Fibroblast of skin of back (primary cell): ENCODE measurements at places on chromosomes 1 and 21.

- DNase-seq: no peak
Measured at GRCh38 chr1:18746981-18747380, 112.5 kb downstream of the TAS1R2 start.

DNA sequence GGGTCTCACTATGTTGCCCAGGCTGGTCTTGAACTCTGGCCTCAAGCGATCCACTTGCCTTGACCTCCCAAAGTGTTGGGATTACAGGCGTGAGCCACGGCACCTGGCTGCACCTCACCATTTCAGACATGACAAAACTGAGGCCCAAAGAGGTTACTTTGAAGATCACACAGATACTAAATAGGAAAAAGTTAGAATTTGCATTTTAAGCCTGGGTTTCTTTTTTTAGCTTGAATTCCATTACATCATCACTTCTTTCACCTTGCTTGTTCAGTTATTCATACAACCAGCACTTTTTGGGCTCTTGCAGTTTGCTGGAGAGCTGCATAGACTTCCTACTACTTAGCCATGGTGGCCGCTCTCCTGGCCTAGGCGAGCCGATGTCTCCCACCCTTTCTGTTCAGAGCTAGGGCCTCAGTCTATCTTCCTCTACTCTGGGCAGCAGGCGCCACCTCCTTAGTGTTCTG lies 16.3 kb upstream of the CD2 start:
- no peak for DNase-seq

DNA sequence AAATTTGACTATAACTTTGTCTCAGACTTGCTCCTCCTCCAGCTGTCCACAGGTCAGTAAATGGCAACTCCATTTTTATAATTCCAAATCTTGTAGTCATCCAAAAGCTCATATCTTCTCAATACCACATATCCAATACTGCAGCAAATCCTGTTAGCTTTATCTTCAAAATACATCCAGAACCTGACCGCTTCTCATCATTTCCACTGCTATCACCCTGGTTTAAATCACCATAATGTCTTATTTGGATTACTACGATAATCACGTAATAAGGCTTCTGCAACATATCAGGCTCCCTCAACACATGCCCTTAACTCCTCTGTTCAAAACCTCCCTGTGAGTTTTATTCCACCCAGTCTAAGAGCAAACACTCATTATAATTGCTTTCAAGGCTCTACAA lies 34.5 kb downstream of the ERO1B start:
- peak; percentile 0 for DNase-seq

DNA sequence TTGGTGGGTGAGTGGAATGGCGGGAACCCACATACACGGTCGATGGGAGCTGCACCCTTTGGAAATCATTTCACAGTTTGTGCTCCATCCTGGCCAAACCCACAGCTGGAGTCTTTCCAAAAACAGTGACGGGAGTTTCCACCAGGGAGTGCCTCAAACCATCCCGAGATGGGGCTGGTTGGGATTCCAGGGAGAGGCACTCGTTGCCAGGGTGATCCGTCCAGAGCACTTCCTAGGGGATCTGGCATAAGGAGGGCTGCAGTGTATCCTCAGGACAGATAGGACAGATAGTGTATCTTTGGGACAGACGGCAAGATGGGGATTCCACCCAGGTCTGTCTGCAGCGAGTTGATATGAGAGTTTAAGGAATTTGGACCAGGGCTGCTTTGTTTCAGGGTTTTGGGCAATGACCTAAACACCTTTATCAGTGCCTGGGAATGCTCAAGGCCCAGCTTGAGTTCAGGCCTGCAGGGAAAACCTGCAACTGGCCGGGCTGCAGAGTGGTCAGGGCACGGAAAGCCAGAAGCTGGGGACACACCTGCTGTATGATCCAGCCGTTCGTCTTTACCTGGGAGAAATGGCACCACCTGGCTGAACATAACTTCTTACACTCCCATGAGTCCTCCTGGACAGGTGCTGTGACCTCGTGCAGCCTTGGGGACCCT lies 3.4 kb upstream of the POFUT2 start:
- peak; percentile 52 for DNase-seq
